Fibroblast of the aortic adventitia (primary cell): ENCODE measurements at places on chromosomes 5 and 9.

DNA sequence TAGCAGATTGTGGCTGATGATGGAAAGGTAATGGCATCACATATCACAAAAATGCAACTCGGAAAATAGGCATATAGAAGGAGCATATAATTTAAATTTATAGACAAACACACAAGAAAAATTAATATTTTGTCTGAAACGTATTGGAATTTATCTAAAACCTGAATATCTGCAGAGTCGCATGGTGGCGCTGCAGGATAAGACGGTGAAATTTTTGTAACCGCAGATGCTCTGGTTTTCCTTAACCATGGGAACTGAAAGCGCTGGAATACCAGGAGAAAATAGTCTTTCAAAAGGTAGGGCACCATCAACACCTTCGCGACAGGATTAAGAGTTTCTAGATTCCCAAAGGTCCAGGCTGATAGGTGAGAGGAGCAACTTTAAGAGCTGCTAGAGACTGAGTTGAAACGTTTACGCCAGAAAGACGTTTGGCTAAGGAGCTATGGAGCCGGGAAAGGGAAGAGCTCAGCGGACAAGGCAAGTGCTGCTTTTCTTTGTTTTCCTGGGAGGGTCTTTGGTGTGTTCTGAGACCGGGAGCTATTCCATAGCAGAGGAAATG lies 11.0 kb upstream of the PCDHB15 start:
- DNase-seq, result peak; percentile 12

GRCh38 chr5:109707531-109707930 lies 17.8 kb downstream of the MAN2A1 start:
- DNase-seq, result no peak

- no peak for DNase-seq
Observed at GRCh38 chr9:128141604-128142003, 7.6 kb upstream of the LCN2 start.

GRCh38 chr5:150263375-150263775 lies 26.2 kb downstream of the CAMK2A start:
- DNase-seq, result no peak

DNA sequence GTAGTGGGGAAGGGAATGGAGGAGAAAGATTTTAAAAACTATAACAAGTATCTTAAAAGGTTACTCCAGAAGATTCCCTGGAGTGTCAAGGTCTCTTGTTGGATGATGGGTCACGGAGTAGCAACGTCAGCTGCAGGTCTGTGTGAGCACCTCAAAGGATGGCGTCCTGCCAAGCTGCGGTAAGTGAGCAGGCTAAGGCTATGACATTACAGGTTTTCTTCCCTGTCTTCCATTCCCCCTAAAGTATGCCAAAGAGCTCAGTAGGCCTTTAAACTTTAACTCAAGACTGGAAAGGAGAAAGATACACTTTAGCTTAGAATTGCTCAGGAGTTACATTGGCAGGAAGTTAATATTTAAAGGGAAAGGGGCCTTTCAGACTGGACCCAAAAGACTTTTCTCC lies 17.5 kb downstream of the SPOCK1 start:
- DNase-seq, result no peak

DNA sequence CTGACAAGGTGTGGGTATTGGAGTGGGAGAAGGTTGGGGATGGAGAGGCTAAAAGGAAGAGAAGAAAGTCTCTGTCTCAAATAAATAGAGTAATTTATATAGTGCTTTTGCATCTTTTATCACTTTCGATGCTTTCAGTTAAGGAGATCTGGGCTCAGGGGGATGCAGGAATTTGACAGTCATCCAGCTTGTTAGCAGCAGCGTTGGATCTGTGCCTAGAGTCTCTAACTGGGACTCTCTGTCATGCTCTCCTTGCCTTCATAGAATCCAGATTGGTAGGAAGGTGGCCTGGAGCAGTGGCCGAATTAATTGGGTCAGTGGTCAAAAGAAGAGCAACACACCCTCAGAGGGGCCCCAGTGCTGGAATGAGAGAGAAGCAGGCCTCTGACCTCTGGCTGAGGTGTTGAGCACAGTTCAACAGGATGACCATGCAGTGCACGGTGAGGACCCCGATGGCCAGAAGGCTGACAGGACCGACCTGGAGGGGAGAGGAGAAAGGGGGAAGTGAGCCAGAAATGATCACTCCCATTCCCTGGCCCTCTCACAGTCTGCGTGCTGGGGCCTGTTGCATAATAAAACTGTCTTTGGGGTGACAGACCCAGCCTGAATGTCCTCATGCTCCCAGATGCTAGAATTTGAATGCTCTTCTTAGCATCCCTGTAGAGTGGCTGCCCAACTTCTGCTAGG lies 7.6 kb downstream of the SLC36A3 start:
- DNase-seq, result no peak

DNA sequence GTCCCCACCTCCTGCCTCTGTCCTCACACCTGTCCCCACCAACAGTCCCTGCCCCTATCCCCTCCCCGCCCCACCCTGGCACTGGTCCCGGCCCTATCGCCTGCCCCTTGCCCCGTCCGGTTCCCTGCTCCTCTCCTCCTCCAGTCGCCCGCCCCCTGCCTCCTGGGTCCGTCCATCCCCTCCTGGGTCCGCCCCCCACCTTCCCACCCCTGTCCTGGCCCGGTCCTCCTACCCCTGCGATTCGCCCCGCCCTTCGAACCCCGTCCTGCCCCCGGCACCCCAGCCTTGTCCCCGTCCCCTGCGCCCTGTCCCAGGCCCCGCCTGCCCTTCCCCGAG lies 372 bp downstream of the EDF1 start:
- no peak for DNase-seq

DNA sequence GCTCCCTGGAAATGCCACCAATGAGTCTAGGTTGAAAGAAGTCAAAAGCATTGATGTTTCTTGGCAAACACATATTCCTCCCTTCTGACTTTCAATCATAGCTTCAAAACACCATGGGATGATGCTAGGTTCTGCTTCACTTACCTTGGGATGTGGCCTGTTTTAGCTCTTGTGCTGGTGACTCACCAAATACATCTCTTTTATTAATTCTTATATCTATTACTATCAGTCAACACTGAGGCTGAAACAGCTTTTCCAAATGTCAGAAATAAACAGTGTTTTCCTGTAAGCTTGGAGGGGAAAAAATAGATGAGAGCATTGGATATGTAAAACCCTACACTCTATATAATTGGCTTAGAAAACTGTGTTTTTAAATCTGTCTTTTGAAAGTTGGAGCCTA lies 245.4 kb upstream of the NREP start:
- no peak for DNase-seq

GRCh38 chr9:96503918-96504317 lies 53.9 kb downstream of the HABP4 start:
- no peak for DNase-seq

DNA sequence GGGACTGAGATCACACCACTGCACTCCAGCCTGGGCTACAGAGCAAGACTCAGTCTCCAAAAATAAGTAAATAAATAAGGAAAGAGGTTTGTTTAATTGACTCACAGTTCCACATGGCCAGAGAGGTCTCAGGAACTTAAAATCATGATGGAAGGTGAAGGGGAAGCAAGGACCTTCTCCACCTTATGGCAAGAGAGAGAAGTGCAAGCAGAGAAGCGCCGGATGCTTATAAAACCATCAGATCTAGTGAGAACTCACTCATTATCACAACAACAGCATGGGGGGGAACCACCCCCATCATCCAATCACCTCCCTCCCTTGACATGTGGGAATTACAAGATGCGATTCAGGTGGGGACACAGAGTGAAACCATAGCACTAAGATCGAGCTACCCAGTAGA lies 22.8 kb upstream of the RGMB start:
- peak; percentile 20 for DNase-seq

- no peak for DNase-seq
Observed at GRCh38 chr9:18770131-18770908, 262.7 kb downstream of the SAXO1 start.

- DNase-seq, result peak; percentile 70
Observed at GRCh38 chr9:132800038-132800648, 77.9 kb downstream of the AK8 start.

DNA sequence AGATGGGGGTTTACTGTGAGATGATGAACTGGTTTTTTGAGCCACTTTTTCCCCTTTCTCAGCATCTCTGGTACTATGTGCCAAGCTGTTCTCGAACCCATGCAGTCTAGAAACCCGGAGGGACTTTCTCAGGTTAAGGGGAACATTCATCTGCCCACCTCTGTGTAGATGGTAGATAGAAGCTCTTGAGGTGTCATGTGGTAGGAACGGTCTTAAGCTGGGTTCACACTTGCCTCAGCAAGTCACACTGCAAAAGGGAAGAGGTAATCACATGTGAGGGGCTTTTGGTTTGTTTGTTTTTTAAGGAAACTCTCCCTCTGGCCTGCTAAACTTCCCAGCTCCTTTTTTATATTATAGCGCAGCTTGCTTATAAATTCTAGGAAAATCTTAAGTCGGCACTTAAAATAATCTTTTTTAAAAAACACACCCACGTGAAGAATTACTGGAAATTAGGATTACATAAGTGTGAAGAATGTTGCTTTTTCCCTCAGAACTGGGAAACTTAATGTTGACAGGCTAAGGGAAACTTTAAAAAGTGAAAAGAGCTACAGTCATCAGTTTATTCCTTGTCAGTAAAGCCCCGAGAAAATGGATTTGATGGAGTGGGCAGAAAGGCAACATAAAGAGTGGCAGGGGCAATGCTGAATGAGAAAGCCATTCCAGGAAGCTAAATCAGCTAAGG lies 430.3 kb downstream of the ARHGEF28 start:
- no peak for DNase-seq

DNA sequence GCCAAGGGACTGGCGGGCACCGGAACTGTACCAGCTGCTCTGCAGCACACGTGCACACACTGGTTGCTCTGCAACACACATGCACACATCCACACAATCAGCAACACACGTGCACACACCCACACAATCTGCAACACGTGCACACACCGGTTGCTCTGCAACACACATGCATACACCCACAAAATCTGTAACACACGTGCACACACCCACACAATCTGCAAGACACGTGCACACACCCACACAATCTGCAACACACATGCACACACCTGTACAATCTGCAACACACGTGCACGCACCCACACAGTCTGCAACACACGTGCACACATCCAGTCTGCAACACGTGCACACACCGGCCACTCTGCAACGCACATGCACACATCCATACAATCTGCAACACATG lies 17.9 kb downstream of the PLEKHG4B start:
- DNase-seq, result no peak

GRCh38 chr5:89267788-89268187 lies 384.8 kb upstream of the MEF2C start:
- no peak for DNase-seq

DNA sequence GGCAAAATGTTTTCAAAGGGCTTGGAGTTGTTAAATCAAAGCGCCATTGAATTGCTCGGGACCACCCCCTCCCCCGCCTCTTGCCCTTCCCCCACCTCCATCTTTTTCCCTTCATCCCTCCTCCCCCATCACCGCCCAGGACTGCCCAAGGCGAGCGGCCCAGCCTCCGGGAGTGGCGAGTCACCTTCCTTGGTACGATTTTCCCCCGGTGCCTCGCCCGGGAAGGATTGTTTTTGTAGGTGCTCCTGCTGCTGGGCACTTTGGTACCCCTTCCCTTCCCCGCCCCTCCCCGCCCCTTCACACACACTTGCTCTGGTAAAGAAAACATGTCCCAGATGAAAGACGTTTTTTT lies 61.2 kb downstream of the TMEM174 start:
- DNase-seq, result no peak

DNA sequence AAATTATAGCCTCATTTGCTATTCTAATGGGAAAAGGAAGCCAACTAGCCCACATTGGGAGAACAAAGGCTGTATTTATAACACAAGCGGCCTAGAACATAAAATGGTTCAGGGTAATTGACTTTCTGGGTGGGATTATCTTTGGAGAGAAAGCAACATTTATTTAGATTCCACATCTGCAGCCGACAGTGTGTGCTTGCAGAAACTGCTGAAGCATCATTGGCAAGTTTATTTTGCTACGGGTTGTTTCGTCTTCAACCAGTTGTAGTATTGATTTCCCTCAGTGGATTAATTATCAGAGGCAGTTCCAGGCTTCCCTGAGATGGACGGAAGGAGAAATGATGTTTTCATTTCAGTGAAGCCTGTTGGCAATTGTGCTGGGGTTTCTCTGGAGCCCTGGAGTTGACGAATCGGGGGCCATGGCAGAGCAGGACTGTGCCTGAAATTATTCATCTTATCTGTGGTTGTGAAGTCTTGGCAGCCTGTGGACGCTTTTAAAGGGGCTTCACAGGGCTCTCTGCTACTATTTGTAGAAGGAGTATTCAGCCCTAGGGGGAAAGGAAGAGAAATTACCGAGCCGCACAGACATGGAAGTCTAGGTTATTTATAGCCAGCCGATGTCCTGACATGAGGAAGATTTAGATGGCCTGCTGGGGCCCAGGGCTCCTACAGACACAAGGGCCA lies 290.6 kb upstream of the IRX4 start:
- no peak for DNase-seq

DNA sequence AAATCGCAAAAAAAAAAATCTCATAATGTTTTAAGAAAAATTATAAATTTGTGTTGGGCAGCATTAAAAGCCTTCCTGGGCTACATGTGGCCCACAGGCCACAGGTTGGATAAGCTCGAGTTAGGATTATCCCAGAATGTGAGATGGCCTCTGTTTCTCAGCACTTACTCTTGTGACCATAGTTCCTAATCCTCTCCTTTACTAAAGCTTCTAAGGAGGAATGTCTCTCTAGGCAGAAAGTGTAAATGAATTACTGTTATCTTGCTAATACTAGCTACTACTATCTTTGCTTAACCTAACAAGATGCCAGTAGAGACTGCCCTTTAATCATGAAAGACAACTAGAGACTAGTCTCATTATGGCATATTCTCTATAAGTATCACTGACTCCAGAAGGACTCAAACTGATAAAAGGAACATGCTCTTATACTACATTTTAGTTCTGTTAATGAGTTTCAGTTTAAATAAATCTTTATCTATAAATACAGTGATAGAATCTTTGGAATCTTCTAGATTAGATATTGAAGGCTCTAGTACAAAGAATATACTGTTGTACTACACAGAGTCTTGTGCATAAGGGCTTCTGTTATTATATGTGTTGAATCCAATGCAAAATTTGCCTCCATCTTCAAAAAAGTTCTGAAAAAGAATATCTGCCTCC lies 13.8 kb downstream of the INVS start:
- no peak for DNase-seq

DNA sequence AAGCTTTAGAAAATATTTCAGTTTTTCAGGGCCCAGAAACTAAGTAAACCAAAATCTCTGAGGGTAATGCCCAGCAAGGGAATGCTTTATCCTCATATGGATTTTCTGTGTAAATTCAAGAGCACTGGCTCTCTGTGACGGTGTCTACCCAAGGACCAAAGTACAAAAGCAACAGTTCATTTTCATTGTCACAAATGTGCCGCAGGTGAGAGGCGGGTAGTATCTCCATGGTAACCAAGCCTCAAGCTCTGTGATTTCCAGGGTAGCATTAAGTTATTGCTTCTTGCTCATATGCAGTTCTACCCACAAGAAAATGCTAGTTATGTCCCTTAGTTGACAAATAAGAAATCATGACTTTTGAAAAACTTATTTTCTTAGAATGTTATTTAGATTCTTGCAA lies 164.3 kb downstream of the MTRR start:
- DNase-seq, result no peak

GRCh38 chr5:142107736-142108431 lies 695 bp upstream of the NDFIP1 start:
- DNase-seq, result no peak
